ENCODE measurements at places on chromosomes 1 and 21.

DNA sequence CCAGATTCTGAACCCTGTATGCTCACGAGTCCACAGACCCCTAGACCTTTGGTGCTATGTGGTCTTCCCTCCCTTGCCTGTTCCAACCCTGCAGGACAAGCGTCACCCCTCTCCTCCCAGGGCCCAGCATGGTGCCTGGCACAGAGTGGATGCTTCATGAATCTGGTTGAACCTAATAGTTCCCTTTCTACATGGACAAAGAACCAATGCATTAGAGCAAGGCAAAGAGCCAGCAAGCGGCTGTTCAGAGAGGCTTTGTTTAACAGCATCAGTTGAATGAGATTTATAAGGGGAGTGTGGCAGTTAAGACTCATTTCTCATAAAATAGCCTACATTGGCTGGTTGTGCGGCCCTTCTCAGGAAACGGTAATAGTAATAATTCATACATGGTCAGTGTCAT is 14.9 kb downstream of the SLC26A9 start:
- DNase-seq = peak; percentile 90

DNA sequence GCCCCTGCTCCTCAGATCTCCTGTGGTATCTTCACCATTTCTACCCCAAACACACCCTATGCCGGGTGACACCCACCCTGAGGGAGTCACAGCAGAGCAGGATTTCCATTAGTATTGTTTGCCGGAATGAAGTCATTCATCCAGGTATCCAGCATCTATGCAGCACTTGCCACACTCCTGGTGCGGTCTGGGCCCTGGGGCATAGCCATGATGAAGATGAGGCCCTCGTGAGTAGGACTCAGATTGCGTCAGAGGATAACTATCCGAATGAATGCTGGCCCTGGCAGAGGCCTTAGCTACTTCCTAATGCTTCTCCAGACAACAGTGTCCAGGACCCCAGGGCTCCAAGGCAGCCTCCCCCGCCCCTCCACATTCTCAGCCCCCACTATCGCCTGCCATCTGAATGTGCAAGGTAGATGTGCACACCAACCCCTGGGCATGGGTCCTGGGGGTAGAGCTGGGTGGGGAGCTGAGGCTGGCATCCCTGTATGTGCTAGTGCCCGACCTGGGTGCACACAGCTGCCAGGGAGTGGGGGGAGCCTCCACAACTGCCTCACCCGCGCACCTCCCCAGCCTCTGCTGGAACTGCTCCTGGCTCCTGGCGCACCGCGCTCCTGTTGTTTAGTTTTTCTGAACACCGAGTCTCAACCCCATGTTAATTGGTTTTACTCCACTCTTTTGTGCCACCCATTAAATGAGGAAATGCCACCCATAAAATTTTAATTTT is 25.5 kb upstream of the ZC3H12A start:
- no peak for DNase-seq

DNA sequence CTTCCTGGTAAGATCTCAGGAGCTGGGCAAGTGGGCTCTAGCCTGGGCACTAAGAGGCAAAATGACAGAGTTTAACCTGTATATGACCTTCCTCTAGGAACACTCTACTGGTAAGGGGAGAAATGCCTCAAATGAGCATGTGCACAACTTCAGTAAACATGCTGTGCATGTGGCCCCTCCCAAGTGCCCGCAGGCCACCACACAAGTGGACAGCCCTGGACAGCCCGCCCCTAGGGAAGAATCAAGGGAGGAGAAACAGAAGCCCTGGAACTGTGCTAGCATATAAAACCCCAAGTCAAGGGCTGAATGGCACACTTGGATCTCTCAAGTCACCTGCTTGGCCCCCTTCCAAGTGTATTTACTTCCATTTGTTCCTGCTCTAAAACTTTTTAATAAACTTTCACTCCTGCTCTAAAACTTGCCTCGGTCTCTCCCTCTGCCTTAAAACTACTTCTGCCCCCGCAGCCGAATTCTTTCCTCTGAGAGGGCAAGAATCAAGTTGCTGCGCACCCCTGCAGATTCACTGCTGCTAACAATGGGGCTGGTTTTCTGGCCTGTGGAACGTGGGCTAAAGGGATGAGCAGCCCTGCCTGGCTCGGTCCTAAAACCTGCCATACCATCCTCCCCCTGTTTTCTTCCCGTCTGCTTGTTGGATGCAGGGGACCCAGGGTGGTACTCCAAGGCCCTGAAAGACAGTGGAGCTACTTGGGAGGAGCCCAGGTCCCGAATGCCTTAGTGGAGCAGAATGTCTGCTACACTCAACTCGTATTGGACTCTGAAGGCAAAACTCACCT is 93.5 kb downstream of the IER5 start:
- no peak for DNase-seq

- no peak for DNase-seq
Measured at GRCh38 chr1:217211486-217211885, 419.4 kb downstream of the GPATCH2 start.

GRCh38 chr1:92709738-92710137 is 75.2 kb downstream of the EVI5 start:
- DNase-seq = no peak

DNA sequence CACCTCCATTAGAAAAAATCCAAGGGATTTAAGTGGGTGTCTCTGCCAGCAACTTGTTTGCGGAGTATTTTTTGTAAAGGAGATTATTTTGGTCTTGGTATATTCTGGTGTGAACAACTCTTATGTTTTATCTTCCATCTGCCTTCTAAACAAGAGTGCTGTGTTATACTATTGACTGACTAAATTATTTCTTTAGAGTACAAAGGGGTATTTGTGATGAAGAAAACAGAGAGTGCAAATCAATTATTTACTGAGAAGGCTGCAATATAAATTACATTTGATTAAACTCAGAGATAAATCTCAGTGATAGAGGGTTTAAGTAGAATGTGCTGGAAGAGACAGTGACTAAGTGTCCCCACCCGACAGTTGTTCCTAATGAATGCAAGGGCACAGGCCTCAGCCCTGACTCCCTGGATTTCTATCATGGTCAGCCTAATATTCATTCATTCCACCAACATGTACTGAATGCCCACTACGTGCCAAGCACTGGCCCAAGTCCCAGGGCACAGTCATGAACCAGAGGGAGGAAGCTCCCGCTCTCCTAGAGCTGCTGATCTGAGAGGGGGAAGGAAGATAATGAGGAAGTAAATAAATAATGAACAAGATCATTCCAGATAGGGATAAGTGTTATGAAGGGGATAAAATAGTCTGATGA is 196.9 kb upstream of the C8B start:
- peak; percentile 62 for DNase-seq

GRCh38 chr1:39828734-39829133 is 40.1 kb upstream of the BMP8B start:
- no peak for DNase-seq

GRCh38 chr1:155078469-155079209 is at the start of gene EFNA3:
Gene EFNA3 (plus strand): TSS chr1:155078837. CDS start chr1:155078942, 105 bp downstream.
- DNase-seq = peak; percentile 85

DNA sequence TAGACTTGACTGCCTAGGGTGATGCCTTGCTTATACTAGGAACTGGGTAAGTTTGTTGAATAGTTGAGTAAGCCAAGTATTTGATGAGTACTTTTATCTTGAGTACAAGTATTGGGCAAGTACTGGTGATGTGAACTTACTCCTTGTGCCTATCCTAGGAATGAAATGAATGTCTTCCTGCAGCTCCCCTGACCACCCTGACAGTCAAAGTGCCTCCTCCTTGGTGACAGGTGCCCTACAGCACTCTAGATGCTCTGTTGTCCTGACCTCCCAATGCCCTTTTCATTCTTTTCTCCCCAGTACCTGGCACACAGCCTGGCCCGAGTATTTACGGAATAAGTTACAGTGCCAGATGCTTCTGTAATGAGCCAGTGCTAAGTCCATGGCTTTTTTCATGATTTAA is 25.5 kb downstream of the PCSK9 start:
- DNase-seq = no peak

DNA sequence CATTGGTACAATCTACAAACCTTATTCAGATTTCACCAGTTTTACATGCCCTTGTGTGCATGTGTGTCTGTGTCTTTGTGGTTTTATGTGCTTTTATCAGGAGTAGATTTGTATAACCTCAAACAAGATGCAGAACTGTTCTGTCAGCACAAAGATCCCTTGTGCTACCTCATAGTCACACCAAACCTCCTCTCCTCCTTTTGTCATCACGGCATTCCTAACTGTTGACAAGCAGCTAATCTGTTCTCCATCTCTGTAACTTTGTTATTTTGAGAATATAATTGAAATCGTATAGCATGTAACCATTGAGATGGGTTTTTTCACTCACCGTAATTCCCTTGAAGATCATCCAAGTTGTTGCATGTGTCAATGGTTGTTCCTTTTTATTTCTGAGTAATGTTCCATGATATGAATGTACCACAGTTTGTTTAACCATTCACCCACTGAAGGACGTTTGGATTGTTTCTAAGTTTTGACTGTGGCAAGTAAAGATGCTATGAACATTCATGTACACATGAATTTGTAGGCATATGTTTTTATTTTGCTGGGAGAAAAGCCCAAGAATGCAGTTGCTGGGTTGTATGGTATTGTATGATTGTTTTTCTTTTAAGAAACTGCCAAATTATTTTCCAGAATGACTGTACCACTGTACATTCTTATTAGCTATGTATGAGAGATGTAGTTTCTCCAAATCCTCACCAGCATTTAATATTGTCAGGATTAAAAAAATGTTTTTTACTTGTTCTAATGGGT is 78.1 kb upstream of the B3GALT2 start:
- no peak for DNase-seq

GRCh38 chr1:157168015-157168414 is 29.8 kb upstream of the ETV3 start:
- no peak for DNase-seq

GRCh38 chr1:174225499-174226204 is 66.3 kb downstream of the RABGAP1L start:
- no peak for DNase-seq

- DNase-seq = no peak
Measured at GRCh38 chr1:37667023-37667671, 25.2 kb upstream of the CDCA8 start.

DNA sequence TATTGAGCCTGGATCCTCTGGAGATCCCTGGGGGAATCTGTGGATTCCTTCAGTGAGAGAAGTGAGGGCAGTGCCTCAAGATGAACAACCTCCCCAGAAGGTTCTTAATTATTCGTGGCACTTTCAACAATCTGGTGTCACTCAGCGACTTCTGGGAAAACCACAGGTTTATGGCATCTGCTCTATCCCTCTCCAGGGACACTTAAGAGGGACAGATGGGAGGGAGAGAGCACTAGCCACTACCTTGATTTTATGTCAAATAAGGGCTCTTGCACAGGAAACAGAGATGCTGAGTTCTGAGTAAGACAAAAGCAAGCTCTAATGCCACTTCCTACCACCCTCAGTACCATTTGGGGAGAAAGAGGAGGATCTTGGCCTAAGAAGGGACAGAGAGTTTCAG is 21.2 kb upstream of the CHI3L1 start:
- DNase-seq = no peak

GRCh38 chr1:109249654-109250401 is 489 bp downstream of the CELSR2 start:
- DNase-seq = no peak

- no peak for DNase-seq
Measured at GRCh38 chr1:111332190-111332589, 41.5 kb downstream of the CHIA start.

- no peak for DNase-seq
Measured at GRCh38 chr1:47181955-47182675, 7.7 kb downstream of the PDZK1IP1 start.

DNA sequence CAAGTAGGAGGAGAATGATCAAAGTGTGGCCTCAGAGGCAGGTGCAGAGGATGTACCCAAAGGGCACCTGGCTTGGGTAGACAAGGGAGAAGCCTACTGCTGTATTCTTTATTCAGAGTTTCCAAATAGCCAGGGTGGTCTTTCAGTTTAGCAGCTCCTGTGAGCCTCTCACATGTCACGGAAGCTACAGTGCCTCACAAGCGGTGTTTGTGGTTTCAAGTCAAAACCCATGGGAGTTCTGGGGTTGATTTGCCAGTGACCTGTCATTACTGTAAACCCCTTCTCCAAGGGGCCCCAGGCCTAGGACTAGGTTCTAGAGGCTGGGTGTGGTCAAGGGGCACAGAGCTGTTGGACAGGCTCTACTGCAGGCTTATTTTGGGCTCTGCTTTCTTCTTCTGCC is 10.2 kb upstream of the IL10 start:
- DNase-seq = no peak

DNA sequence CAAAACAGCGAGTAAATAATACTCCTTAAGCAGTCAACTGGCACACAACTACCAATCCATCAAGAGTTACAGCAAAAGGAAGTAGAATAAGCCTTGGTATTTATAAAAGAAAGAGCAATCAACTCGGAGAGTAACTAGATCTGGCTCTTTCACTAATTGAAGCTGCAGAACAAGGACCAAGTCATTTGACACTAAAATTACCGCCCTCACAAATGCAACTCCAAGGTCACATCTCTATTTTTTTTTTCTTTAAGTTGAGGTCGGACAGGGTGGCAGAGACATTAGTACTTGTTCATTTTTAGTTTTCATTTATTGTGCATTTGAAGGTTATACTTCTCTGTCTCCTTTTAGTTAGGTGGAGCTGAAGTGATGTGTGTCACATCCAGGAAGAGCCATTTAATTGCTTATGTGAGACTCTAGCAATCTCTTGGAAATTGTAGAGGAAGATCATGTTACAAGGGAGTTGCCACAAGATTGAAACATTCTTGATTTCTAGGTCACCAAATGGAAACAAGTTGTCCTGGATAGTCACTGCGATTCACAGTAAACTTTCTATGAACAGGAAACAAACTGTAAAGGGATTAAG is 138.1 kb upstream of the ADAMTS5 start:
- no peak for DNase-seq

- DNase-seq = no peak
Measured at GRCh38 chr1:117215733-117216462, 5.2 kb upstream of the VTCN1 start.

DNA sequence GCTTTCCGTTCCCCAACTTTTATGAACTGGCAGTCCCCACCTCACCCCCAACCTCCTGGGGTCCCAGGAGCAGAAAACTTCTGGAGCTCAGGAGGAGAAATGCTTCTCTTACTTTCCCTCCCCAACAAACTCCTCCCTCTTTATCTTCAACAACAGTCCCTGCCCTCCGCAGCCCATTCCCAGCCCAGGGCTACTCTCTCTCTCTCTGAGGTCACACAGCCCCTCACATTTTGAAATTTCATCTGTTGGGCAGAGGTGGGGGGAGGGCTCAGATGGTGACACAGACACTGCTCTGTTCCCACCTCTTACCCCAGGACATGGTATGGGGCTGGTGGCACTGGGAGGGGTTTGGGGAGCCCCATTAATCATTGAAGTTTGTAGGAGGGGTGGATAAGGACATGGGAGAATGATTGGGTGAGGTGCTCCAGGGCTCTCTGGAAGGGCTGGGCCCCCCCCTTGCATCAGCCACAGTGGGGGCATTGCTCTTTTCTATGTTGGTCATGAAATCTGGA is 6.0 kb downstream of the PIK3CD start:
- DNase-seq = no peak

- peak; percentile 33 for DNase-seq
Measured at GRCh38 chr1:77888781-77889642, 588 bp downstream of the NEXN start.

- DNase-seq = no peak
Measured at GRCh38 chr1:159914252-159915018, 10.9 kb downstream of the TAGLN2 start.
